ENCODE measurements at places on chromosomes 1 and 21.

DNA sequence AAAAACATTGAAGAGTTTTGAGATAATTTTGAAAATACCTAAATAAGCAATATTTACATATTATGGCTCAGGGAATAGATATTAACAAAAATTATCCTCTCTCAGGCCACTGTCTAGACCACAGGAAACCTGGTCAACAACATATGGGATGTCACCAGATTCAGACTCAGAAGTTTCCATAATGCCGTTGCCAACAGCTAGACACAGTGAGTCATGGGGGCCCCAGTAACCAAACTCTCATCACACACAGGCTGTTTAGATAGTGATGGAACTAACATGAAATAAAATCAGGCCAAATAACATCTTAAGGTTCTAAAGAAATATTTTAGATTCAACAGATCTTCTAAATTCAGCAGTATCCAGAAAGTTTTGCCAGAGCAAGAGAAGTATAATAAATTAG, 681.7 kb upstream of the ADAMTS5 start:
- no peak for DNase-seq

- DNase-seq: no peak
Measured at GRCh38 chr1:155016231-155016831, 13.7 kb downstream of the ZBTB7B start.

- DNase-seq: no peak
Measured at GRCh38 chr1:191707288-191707687, 451.0 kb upstream of the RGS18 start.

GRCh38 chr1:54052934-54053744, at the start of the genes TCEANC2 and TMEM59:
TSS of gene TCEANC2 (plus strand) at chr1:54053608. CDS start at chr1:54054423, 815 bp downstream.
TSS of gene TMEM59 (minus strand) at chr1:54053204. CDS start at chr1:54053188, 16 bp downstream.
- DNase-seq: peak; percentile 86

DNA sequence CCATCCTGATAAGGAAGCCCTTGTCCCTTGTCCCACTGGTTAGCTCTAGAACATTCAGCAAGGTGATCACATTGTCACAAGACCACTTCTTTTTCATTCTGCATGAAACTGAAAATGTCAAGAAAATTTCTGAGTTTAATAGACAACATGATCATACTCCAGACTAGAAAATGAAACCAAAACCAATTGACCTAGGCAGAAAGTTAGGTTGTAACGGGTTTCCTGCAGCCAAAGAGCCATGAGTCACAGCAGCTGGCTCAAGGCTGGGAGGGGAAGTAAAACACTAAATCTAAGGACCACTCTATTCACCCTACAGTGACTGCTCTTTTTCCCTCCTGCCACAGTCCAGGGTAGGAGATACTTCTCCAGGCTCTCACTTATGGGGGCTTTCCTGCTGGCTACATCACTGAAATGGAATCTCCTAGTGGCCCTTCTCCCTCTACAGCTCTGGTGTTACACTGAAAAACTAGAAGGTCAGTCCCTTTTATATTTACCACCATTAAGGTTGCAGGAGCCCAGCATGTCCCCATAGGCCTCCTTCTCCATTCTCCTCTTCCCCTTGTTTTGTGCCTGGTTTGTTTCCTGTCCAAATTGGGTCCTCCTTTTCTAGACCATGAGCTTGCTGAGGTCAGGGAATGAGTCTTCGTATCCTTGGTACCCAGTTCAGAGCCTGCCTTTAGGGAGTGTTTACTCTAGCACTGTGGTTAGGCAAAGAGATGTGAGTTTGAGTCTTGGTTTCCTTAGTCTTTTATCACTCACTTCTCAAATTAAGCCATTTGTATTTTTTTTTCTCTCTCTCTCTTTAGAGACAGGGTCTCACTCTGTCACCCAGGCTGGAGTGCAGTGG, 236.5 kb upstream of the JUN start:
- DNase-seq: peak; percentile 73

- DNase-seq: no peak
Measured at GRCh38 chr21:30268608-30269197, 14.0 kb downstream of the KRTAP24-1 start.

- DNase-seq: no peak
Measured at GRCh38 chr1:16155537-16156410, at the start of gene EPHA2. TSS of gene EPHA2 (minus strand) at chr1:16156069. CDS start at chr1:16155932, 137 bp downstream.

- DNase-seq: peak; percentile 68
Measured at GRCh38 chr1:206784471-206784903, 12.2 kb upstream of the IL10 start.

- DNase-seq: no peak
Measured at GRCh38 chr1:21541835-21542234, 32.6 kb downstream of the ALPL start.

DNA sequence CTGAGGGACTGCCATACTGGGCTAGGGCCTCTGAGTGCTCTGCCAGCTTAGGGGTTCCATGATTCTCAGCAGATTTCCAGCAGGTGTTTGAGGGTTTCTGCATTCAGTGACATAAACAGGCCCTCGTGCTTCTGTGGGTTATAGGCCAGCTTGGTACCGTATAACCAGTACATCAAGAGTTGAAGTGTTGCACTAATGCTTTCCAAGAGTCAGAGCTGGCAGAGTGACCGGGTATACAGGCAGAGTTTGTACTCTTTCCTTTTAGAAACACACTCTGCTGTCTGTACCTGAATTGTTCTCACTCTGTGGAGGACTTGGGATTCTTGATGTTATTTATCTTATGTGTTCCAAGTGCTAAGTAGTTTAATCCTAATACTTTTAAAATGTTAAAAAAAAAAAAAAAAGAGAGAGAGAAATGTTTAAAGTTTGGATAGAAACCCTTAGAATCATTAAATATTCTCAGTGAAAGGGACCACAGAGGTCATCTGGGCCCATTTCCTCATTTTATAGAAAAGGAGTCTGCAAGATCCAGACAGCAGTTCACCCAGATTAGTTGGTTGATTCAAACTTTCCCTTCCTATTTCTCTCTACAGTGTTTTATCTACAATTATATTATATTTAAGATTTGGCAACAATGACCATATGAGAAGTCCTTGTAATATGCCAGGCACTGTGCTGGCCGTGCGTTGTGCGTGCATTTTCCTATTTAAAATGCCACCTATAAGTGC, 325.8 kb downstream of the KIF26B start:
- no peak for DNase-seq

DNA sequence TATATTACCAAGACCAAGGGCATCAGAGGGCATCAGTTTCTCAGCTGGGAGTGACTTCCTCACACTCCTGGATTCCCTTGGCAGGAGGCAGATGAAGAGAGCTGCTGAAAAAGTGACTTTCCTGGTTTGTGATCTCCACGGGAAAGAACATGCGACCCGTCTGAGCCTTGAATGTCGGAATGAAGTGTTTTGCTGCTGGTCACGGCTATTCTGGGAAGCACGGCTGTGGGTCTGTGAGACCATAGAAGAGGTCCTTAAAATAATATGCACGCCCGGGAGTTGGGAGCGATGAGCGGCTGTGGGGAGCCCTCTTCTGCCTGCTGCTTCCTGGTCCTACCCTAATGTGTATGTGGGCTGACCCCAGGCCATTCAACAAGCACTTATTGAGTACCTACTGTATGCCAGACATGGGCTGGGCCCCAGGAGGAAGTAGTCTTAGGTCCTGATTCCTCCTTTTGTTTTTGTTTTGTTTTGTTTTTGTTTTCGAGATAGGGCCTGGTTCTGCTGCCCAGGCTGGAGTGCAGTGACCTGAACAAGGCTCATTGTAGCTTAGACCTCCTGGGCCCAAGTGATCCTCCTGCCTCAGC, 13.2 kb upstream of the UMODL1 start:
- no peak for DNase-seq

- no peak for DNase-seq
Measured at GRCh38 chr1:9416506-9416905, 122.8 kb upstream of the SLC25A33 start.

GRCh38 chr1:105485207-105485606, 1571.3 kb upstream of the PRMT6 start:
- no peak for DNase-seq

DNA sequence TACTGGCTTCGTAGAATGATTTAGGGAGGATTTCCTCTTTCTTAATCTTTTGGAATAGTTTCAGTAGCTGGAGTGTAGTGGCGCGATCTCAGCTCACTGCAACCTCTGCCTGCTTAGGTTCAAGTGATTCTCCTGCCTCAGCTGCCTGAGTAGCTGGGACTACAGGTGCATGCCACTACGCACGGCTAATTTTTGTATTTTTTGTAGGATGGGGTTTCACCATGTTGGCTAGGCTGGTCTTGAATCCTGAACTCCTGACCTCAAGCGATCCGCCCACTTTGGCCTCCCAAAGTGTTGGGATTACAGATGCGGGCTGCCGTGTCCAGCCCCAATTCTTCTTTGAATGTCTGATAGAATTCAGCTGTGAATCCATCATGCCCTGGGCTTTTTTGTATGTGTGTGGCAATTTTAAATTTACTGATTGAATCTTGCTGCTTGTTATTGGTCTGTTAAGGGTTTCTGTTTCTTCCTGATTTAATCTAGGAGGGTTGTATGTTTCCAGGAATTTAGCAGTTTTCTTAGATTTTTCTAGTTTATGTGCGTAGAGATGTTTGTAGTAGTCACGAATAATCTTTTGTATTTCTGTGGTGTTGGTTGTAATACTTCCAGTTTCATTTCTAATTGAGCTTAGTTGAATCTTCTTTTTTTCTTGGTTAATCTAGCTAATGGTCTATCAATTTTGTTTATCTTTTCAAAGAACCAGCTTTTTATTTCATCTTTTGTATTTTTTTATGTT, 15.3 kb downstream of the MAN1C1 start:
- no peak for DNase-seq

DNA sequence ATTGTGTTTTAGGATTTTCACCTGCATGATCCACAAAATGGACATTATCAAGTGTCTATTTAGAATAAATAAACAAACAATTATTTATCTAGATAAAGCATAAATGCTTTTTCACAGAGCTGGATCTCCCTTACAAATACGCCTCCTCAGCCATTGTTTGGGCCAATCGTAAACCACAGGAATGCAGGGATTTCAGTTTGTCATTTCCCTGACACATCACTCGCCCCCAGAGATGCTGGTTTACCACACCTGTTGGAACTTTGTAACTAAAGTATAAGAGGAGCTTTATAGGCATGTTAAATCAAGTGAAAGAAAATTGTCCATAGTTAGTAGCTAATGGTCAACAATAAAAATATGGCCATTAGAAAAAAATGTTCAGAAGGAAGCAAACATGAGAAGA, 40.3 kb downstream of the GPR88 start:
- no peak for DNase-seq

- DNase-seq: no peak
Measured at GRCh38 chr1:76125473-76126219, 51.1 kb downstream of the ST6GALNAC3 start.

GRCh38 chr1:76581712-76582111, 285.6 kb upstream of the ST6GALNAC5 start:
- no peak for DNase-seq

GRCh38 chr1:214913966-214914365, 168.6 kb upstream of the KCNK2 start:
- DNase-seq: no peak

DNA sequence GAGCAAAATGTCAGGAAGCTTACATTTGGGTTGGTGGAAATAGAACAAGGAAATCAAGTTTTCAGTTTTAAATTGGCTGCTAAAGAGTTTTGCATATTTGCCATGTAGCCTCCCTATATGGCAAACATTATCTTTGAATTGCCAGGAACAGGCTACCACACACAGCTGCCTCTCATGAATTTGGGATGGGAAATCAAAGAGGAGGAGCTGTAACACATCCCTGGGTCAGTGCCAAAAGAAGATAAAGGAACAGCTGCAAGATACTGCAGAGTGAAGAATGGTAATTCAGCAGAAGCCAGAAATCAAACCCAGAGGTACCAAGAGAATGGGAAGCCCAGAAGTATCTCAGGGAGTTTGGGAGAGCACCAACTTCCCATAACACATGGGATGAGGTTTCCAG, 18.6 kb upstream of the RASAL2 start:
- DNase-seq: no peak

GRCh38 chr1:232218955-232219865, 410.7 kb downstream of the SIPA1L2 start:
- no peak for DNase-seq

All from GM20000 (cell line).